ENCODE measurements at places on chromosomes 6 and 20.

DNA sequence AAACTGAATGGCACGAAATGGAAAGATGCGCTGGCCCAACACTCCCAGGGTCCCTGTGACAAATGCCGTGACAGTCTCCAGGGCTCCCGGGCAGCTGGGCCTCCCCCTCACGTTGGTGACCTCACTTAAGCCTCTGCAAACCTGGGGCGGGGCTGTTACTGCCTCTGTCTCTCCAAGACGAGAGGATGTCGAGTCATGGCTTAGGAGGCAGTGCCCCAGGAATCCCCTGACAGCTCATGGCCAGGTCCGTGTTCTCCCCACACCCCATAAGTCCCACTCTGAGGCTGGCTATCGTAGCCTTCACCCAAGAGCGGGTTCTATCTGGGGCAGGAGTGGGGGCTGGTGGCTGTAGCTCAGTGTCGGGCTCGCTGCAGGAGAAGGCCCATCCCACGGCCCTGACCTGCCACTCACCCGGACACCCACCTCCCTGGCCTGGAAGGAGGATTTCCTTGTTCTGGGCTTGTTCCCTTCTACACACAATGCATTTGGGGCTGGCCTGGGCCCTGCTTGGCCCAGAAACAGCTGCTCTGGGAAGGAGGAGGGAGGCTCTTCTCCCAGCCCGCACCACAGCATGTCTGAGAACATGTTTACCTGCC lies 5.6 kb upstream of the RPS21 start:
- no peak for DNase-seq

- no peak for DNase-seq
Observed at GRCh38 chr20:24013953-24014352, 25.4 kb upstream of the GGTLC1 start.

DNA sequence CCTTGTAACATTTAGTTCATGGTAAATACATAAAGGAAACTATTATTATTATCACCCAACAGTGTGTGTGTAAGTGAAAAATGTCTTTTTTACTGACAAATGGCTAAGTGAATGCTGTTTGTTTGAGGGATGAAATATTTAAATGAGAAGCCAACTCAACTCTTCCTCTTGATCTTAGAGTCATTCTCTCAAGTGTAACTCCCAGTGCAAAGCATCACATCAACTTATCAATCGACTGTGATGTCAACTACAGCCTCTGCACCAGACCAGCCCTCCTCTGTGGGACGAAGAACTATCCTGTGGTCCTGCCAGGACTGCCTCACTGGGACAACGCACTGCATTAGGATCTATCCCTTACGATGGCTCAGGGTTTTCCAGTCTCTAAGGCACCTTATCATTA lies 5.3 kb downstream of the C6orf15 start:
- no peak for DNase-seq

DNA sequence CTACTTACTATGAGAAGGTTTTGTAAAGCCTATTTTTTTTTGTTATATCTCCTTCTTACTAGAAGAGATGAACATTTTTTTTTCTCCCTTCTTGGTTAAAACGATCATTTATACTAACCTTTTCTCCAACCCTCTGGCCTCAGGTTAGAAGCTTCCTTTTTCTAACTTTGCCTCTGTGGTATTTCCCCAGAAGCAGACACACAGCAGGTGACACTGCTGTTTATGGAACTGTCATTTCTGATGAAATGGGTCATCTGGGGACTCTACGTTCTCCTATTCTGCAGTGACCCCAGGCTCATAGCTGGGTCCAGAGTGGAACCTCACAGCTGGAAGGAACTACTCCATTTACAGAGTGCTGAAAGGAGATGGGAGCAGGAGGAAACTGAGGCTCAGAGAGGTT lies 746.3 kb upstream of the CHD6 start:
- no peak for DNase-seq

DNA sequence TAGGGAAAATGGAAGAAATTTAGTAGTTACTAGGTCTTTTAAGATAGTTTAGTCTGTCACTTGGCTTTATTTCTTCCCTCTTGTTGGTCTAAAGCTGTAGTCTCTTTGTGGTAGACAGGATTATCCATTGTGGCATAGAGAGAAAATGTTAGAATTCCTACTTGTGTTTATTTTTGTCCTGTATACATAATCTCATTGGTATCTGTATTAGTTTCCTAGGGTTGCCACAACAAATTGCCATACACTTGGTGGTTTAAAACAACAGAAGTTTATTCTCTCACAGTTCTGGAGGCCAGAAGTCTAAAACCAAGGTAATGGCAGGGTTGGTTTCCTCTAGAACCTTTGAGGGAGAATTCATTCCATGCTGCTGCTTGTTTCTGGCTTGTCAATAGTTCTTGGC lies 119.4 kb downstream of the ZFAND3 start:
- no peak for DNase-seq

DNA sequence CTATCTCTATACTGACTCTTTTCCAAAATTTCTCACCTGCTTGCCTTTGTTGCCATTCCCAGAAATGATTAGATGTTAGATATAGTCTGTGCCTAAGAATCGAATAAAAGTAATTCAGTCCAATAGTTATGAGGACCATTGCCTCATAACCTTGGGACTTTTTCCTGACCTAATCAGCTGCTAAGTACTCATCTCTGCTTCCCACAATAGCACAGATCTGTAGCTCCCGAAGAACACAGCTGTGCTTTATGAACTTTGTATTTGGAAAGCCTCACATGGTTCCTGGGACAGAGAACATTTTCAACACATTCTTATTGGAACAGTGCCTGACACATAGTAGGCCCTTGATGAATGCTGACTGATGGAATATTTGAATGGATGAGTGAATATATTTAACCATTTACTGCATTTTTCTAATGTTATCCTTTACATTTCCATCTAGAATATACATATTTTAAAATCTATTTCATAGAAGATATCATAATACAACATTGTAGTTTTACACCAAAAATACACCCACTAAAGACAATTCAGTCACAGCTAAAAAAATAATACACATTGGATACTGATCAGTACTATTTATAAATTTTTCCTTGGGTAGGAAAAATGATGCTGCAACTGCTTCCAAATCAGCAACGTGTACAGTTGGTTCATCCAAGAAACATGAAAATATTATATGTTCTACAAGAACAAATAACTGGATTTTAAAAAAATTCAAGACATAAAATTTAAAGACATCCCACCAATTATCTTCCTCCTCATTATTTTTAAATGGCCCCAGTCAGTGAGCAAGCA lies 53.9 kb downstream of the HS3ST5 start:
- DNase-seq: no peak

DNA sequence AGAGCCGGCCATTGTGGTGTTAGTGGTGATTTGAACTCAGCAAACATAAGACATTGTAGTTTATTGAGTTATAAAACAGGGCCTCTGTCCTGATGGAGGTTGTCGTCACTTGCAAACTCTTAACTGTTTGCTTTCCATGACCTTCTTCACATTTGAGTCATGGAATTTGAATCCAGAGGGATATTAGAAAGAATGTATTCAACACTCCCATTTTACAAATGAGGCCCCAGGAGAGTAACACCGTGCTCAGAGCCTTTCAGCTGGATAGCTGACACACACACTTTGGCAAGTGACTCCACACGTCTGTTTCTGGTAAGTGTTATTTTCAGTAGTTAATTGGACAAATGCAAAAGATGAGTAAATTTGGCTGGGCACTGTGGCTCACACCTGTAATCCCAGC lies 72.4 kb upstream of the XRN2 start:
- no peak for DNase-seq

DNA sequence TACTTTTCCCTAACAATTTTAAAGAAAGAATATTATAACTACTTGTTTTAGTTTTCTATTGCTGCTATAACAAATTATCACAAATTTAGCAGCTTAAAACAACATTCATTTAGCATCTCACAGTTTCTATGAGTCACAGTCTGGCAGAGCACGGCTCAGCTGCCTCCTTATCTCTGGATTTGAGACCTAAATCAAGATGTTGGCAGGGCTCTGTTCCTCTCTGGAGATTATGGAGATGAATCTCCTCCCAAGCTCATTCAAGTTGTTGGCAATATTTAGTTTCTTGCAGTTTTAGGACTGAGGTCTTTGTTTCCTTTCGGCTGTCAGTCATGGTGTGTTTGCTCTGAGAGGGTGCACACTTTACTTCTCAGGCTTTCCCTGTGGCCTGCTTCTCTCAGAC lies 1065.8 kb upstream of the EYS start:
- no peak for DNase-seq

DNA sequence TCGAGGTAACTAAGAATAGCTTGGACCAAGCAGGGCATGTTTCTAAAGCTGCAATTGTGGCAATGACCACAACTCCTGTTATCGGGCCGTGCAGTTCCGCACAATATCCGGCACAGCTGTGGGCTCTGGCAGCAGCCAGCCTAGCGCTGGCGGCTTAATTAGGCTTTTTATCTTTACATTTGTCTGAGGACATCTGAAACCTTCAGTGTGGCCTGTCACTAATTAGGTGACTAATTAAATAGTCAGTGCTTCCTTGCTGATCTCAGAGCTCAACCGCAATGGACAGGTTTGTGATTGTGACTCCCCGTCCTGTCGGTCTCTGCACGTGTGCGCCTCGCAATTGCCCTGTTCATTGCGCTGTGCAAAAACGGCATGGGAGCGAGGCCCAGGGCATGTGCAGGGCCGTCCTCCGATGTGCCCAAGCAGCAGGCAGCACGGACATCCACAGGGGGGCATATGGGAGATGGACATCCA lies 134.8 kb upstream of the INSM1 start:
- no peak for DNase-seq

GRCh38 chr6:98416027-98416426 lies 418.3 kb upstream of the POU3F2 start:
- DNase-seq: no peak

DNA sequence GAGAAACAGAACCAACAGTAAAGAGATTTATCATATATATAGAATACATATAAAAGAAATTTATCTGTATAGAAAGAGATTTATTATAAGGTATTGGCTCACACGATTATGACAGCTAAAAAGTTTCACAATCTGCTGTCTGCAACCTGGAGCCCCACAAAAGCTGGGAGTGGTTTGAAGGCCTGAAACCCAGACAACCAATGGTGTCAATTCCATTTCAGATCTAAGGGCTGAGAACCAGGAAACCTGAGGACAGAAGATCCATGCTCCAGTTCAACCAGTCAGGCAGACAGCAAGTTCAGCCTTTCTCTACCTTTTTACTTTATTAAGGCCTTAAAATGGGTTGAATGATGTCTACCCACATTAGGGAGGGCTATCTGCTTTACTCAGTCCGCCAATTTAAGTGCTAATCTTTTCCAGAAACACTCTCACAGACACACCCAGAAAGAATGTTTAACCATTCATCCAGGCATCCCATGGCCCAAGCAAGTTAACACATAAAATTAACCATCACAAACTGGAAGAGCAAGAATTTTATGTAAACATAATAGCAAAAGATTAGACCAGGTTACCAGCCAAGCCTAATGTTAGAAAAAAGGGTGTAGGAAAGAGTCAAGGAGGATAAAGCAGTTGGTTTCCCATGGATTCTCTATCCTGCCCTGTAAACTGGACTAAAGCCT lies 170.9 kb downstream of the FUT9 start:
- DNase-seq: no peak

- peak; percentile 57 for DNase-seq
Observed at GRCh38 chr6:154591234-154591633, 80.7 kb upstream of the CNKSR3 start.

GRCh38 chr6:168374051-168374502 lies 54.5 kb upstream of the DACT2 start:
- no peak for DNase-seq

DNA sequence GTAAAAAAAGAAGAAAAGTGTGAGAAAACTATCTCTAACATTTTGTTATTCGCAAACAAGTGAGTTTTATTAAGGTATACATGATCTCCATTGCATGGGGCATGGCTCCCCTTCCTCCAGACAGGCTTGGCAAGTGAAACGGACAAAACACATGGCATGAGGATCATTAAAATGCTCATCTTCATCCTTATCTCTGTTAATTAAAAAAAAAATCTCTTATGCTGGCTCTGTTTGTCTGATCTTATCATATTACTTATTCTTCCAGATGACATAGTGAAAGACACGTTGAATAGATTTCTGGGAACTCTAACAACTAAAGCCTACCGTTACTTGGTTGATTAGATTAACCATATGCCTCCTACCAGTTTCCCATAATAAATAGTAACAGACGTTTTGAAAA lies 89.4 kb downstream of the CLVS2 start:
- DNase-seq: no peak

- DNase-seq: no peak
Observed at GRCh38 chr6:34074064-34074742, 71.7 kb downstream of the GRM4 start.

DNA sequence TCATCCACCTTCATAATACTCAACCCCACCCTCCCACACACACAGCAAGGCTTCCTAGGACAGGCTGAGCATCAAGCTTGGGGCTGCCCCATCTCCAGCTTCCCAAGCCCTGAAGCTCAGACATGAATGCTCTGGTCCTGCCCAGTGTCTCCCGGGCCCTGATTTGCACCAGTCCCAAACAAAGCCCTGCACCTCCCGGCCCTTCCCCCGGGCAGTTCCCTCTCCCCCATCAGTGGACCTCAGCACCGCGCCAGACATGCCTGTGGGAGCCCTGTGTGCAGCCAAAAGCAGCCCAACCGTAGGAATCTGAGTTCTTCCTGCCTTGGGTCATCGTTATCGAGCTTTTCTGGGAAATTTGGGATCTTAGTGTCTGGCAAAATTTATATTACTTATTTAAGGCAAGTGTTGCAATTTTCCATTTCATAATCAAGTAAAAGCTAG lies 63.5 kb downstream of the THBS2 start:
- DNase-seq: no peak

All from NCI-H1417 treated with DMSO at 0.1 percent for 48 hours (cell line).